Suppressor macrophage treated with lipopolysaccharide for 4 hours (primary cell): ENCODE measurements at places on chromosomes 7 and 10.

DNA sequence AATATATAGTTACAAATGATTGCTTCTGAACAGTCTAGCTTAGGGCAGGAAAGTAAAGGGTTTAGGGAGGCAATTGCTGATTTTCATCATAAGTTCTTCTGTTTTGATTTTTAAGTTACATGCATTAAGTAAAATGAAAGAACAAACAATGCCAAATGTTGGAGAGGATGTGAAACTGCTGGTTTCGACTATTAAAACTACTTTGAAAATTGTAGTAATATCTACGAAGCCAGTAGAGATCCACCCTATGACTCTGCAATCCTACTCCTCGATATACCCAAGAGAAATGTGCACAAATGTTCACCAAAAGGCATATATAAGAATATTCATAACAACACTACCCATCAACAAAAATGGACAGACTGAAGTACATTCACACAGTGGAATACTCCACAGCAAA is 24.3 kb downstream of the PDZD8 start:
- peak; percentile 37 for DNase-seq

DNA sequence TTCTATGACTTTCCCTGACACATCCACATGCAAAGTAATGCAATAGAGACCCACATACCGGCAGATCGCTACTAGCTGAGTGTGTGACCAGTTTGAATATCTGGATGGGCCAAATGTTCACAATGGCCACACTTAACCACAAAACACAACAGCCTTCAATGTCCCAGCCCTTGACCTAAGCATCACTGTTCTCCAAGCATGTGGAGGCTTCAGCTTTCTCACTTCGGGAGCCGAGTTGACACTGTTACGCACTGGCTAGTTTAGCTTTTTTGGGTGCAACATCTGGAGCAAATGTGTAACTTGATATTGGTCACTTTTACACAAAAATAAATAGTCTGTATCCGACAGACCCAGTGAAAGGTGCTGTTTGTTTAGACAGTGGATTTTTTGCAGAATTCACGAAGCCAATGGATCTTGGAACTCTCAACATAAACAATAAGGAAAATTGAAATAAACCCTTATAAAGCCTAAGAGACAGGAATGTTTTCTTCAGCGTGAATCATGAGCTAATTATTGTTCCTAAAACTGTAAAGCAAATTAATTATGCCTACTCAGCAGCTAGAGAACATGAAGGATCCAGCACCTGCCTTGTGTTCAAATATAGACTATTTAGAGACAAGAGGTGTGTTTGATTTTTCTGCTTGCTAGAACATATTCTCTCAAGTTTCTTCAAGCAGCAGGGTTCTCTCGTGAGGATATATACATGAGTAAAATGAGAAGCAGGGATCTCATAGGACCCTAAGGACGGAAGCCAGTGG is 117.6 kb upstream of the JCAD start:
- no peak for DNase-seq

DNA sequence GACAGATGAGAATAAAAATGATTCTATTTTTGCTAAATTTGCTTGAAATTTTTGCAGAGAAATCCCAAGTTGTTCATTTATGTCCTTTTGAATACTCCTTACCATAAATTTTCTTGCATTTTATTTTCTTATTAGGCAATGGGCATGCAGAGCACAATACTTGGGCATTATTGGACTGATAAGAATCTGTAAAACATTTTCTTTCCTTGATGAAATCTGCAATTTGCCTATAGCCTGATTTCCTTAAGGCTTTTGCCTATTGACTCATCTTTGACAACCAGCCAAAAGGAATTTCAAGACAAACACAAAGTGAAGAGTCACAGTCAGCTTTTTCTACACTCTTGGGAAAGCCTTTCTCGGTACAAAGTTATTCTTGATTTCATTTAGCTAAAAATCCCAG is 30.5 kb upstream of the GNAT3 start:
- no peak for DNase-seq

DNA sequence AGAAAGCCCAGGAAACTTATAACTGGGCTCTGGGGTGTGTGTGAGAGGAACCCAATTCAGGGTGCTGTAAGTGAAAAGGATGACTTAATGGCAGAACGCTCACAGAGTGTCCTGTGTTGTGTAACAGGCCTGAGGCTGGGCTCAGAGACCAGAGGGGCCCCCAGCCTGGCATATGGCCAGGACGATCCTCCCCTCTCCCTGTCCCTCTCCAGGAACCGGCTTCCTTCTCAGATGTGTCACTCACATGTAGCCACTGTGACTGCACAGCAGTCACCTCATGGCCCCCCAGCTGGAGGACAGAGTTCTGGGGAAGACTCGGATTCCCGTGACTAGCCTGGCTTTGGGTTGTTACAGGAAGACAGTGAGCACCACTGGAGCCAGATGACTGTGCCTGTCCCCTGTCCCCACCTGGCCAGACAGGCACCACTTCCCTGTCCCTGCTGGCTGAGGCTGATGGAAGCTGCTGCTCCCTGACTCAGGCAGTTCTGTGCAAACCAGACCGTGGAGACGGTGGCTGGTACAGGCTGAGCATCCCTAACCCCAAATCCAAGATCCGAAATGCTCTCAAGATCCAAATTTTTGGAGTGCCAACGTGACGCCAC is 220.5 kb downstream of the MLLT10 start:
- no peak for DNase-seq

GRCh38 chr10:14302035-14302434 is 28.7 kb downstream of the FRMD4A start:
- no peak for DNase-seq

DNA sequence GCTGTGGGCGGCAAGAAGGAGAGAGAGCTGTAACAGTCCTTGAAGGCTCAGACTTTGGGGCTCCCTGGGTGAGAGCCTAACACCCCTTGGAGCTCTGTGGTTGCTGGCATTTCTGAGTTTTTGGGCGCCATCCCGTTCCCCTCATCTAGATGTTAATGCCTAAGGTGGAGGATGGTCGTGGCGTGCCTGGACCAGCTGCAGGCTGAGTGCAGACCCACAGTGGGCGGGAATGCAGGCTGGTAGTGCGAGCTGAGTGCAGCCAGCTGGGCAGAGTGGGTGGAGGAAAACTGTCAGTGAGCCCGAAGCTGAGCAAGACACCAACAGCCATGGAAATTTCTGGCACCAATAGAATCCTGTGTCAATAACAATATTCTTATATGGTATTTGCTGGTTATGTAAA is 403.0 kb downstream of the ANKRD7 start:
- no peak for DNase-seq

DNA sequence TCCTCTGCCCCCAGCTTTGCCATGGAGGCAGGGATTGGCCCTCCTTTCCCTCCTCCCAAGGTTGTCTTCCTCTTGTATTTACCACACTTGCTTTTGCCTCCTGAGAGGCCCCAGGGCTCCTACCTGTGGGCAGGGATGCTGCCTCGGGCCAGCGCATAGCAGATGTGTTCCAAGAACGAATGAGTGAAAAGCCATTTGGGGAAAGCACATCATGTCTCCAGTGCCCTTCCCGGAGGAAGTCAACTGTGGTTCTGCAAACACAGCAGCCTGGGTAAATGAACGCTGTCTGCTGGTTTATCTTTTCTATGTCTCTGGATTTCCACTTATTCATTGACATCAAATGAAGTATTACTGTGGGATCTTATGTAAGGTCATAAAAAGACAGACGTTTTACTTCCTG is 161.7 kb downstream of the FANK1 start:
- DNase-seq: no peak

DNA sequence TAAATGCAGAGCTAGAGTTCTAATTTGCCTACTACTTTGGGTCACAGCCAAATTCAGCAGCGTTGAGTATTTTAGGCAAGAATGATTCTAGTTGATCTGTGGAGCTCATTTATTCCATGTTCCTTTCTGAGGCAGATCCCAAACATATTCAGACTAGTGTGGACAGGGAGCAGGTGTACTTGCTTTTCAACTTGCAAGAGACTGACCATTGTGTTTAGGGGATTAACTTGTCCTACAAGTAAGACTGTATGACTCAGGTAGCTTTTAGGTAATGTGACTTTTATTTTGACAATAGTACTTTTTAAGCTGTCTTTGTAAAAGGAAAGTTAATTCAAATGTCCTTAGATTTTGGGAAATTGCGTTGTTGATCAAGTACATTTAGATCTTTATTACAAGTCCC is 285.5 kb downstream of the TWIST1 start:
- no peak for DNase-seq

GRCh38 chr10:7605565-7606295 is 61.0 kb downstream of the ITIH5 start:
- no peak for DNase-seq

DNA sequence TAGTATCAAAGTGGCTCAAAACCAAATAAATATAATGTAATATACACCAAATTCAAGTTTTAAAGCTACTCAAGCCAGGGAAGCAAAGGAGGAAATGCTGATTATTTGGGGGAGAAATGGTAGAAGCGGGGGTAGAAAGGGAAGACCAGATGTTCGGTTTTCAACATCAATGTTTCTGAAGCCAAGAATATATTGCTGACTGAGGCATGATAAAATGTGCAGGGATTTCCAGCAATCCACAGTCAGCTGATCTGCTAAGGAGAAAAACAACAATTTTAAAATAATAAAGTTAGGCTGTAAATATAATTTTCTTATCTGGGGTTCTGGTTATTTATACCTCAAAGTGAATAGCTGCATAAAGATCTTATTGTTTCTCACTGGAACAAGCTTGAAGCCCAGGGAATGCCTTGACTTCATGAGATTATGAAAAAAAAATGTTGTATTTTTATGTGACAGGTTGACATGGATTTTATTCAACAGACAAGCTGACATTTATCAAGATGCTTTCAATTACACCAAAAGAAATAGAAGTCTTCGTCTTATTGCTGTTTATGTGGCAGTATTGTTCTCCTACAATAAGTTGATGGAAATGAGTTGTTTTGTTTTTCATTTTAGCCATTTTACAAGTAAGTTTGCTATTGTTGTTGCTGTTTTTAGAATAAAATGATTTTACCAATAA is 28.6 kb upstream of the BMPER start:
- DNase-seq: no peak

DNA sequence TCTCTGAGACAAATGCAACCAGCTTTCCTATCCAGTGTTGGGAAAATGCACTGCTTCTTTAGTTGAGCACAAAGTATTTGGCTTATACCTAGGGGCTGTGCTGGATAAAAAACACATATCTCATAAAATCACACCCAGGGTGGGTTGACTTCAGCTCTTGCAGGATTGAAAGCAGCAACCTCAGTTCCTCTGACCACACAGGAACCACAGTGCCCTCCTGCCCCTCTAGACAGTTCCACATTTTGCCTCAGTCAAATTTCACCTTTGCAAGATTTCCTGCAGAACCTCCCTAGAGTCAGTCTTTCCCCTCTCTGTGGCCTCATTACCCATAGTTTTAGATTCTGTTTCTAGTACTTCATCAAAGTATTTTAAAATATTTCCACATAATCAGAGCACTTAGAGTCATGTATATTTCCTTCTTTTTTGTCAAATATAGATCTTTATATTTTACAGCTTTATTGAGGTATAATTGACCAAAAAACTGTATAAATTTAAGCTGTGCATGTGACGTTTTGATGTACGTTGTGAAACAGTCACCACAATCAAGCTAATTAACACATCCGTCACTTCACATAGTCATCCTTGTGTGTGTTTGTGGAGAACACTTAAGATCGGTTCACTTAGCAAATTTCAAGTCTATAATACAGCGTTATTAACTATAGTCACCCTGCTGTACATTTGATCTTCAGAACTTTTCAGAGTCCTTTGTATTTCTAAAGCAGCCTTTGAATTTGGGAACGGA is 37.0 kb upstream of the EGR2 start:
- DNase-seq: peak; percentile 12

DNA sequence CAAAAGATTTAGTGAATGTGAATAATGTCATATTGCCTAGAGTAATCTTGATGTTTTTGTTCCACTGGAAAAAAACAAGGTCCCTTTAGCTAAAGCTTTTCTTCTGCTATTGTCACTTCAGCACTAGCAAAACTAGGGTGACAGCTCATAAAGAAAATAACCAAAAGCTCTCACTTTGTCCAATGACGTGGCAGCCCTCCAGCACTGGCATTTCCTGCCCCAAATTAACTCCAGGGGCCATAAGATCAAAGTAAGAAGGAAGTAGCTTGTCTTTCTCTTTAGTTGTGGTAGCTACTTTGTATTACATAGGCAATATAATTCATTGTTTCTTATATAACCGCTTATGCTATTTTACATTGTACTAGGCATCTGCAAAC is 47.3 kb downstream of the LRRN3 start:
- peak; percentile 88 for DNase-seq

GRCh38 chr10:116829711-116830110 is 19.6 kb upstream of the ENO4 start:
- no peak for DNase-seq

DNA sequence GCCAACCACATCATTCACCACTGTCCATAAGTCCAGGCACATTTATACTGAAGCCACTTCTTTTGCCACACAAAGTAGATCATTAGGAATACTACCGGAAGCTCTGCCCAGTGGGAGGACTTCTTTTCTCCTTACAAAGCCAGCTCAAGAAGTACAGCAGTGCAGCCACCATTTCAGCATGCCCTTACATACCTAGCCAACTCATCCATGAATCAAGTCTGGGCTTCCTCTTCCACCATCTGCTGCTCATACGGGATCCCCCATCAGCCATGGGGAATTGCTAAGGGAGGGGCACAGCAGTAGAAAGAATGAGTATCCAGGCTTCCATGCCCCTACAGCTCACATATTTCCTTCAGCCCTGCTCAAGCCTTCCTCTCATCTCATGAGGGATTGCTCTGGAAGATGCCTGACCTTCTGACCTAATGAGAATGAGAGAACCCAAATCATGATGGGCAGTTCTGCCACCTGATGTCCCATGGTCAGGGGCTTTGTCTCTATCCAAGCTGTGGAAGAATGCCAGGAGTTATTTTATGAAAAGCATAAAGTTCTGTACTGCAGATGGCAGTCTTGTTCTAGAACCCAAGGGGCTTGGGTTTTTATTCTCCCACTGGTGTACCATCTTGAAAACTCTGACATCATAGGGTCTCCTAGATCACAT is 39.5 kb downstream of the ACSM6 start:
- no peak for DNase-seq

GRCh38 chr10:81027223-81027622 is 489.5 kb downstream of the SH2D4B start:
- DNase-seq: no peak

GRCh38 chr10:111323389-111323966 is 246.6 kb downstream of the ADRA2A start:
- no peak for DNase-seq

DNA sequence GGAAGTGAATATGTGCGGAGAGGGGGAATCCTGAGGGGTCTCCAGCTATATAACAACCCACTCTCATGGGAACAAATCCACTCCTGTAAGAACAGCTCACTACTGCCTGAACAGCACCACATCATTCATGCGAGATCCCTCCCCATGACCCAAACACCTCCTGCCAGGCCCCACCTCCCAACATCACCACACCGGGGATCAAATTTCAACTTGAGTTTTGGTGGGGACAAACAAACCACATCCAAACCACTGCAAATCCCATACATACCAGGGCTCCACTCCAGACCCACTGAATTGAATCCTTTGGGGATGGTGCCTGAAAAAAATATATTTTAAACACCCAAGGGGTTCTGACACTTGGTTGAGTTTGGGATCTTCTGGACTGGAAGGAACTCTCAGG is 181.5 kb upstream of the PLXNA4 start:
- no peak for DNase-seq

GRCh38 chr7:157897681-157898080 is 560.9 kb downstream of the DNAJB6 start:
- no peak for DNase-seq
